ENCODE measurements at places on chromosomes 12 and 14.

GRCh38 chr12:104378427-104378826, 74.9 kb downstream of the EID3 start:
- DNase-seq: no peak

DNA sequence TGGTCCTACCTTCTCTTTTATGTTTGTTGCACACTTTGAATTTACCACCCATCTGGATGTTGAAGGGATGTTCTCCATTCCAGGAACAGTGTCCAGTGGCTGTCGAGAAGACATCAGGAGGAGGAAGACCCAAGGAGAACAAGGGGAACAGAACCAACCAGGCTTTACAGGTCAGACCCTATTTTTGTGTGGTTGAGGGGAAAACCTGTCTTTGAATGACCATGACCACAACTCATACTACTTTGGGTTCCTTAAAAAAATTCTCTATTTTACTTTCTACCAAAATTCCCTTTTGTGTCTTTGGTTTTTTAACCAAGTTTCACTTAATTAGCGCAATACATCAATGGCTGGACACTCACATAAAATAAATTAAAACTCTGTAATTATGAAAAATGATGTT, 78.7 kb downstream of the PLXNC1 start:
- no peak for DNase-seq

- no peak for DNase-seq
Observed at GRCh38 chr14:93549595-93549994, 118.9 kb downstream of the UNC79 start.

- DNase-seq: no peak
Observed at GRCh38 chr12:67080637-67081036, 188.5 kb upstream of the CAND1 start.

DNA sequence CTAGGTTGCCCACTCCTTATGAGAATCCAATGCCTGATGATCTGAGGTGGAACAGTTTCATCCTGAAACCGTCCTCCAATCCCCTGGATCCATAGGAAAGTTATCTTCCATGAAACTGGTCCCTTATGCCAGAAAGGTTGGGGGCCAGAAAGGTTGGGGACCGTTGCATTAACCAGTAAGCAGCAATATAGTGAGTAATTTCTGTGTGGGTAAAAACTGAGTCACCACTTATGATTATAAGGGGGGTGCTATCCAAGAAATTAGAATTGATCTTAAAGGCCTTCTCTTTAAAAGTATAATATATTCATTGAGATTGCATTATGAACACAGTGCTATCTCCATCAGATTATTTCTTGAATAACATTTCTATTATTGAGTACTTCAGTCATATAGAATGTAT, 97.2 kb downstream of the PCNX1 start:
- DNase-seq: no peak

Measured in KBM-7 (cell line).